GM12892 (cell line): ENCODE measurements at places on chromosomes 7 and 10.
A peak's percentile ranks its signal among the peaks of the same experiment; 100 is the strongest.

DNA sequence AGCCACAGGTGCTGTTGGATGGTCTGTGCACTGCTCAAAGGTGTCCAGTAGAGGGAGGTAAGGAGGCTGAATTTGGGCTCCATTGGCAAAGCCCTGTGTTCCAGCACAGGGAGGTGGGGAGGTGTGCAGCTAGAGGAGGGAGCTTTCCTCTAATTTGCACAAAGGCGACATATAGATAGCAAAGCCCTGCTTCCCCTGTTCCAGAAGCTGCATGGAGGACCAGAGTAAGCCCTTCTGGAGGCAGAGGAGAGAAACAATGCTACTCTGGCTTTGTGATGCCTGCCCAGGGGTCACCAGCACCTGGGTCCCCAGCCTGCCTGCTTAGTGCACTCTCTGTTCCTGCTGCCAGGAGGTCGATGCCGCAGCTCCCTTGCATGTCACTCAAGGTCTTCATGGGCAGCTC, 3.4 kb upstream of the ARHGAP22 start:
- DNase-seq, result peak; percentile 56

DNA sequence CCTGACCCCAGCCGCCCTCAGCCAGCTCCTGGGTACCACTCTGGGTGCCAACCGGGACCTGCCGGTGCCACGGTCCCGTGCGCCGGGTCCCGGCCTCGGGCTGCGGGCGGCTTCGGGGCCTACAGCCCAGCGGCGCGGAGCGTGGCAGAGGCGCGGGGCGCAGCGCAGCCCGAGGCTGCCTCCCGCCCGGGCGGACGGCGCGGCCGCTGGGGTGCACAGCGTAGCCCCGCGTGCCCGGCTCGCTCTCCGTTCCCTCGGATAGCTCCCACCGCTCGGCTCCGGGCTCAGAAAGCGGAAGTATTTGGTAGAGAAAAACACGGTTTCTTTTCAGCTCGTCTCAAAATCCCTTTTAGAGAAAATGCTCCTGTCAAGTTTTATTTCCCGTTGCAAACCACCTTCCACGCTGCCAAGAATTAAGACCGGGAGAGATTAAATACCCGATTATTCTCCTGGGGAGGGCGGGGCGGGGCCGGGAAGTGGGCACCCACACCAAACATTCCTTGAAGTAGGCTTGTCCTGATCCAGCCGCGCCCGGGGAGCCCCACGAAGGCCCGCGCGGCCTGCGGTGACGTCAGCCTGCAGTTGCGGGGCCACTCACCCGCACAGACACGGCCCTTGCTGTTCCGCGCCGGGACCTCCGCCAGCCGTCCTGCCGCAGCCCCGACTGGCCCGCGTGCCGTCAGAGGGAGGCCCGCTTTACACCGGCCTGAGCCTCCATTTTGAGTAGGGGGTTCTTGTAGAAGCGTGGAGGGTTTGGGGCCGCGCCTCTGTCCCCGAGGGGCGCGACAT, 7.2 kb downstream of the HOXA13 start:
- no peak for DNase-seq

DNA sequence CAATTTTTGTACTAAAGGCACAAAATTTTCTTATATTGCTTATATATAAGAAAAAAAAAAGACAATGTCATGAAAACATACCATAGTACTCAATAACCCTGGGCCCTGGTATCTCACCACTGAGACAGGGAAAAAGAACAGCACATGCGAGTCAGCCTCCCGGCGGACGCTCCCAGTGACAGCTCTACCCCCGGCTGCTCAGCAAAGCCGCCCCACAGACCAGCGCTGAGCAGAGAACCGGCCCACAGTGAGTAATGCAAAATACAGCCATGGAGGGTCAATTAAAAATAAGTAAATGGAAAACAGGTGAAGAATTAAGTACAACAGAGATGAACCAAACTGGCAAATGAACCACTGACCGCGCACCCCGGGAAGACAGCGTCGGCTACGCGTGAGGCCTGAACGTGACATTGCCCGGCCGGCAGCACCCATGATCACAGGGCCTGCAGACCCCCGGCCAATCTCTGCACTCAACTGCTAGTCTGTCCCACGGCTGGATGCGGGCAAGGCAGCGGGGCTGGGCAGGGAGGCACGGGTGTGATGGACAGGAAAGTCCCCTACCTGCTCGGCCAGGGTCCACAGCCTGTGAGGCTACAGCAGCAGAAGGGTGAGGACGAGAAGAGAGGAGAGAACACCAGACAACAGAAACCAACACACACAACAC, 175.9 kb downstream of the ZMYND11 start:
- DNase-seq, result no peak

DNA sequence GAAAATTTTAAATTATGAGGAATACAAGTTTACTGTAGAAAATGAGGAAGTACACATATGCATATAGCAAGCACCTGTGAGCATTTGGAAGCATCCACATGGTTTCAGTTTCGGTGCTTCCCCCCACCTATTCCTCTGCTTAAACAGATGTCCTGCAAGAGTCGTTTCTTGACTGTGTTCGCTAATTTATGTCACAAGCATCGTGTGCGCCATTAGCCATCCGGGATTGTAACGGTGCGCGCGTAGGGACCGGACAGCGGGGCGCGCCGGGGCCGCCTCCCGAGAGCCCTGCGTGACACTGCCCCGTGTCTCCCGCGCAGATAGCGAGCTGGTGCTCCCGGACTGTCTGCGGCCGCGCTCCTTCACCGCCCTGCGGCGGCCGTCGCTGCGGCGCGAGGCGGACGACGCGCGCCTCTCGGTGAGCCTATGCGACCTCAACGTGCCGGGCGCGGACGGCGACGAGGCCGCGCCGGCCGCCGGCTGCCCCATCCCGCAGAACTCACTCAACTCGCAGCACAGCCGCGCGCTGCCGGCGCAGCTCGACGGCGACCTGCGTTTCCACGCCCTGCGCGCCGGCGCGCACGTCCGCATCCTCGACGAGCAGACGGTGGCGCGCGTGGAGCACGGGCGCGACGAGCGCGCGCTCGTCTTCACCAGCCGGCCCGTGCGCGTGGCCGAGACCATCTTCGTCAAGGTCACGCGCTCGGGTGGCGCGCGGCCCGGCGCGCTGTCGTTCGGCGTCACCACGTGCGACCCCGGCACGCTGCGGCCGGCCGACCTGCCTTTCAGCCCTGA, 90.9 kb downstream of the NEURL1 start:
- no peak for DNase-seq

GRCh38 chr7:40199076-40199802, 64.4 kb downstream of the SUGCT start:
- DNase-seq, result no peak

- no peak for DNase-seq
Measured at GRCh38 chr7:231858-232246, 39.5 kb downstream of the FAM20C start.

DNA sequence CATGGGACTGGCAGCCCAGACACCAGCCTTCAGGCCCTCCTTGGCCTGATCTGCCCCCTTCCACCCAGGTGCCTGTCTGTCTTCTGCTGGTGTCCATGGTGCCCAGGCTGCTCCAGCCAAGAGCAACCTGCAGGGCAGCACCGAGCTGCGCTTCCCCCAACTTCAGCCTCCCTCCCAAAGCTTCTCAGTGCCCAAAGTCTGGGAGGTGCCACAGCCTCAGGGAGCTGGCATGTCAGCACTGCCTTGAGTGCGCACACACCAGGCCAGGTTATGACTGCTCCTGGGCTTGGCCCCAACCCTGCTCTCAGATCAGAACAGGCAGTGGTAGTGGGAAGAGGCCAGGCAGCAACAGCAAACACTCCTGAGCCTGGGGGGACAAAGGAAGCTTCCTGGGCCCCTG, 304.6 kb upstream of the NRG3 start:
- DNase-seq, result no peak

- DNase-seq, result no peak
Measured at GRCh38 chr7:28977881-28978280, 19.8 kb upstream of the TRIL start.
